Esophagus squamous epithelium (tissue), 5 donors: ENCODE measurements at places on chromosomes 12 and 14. TPM values are rescaled to one million over a fixed set of nuclear protein-coding genes. Genes with fewer than 3 reads are reported as not detected.

LALBA gene
- not detected for total RNA-seq

OR4E2 gene
- total RNA-seq: not detected

DNA sequence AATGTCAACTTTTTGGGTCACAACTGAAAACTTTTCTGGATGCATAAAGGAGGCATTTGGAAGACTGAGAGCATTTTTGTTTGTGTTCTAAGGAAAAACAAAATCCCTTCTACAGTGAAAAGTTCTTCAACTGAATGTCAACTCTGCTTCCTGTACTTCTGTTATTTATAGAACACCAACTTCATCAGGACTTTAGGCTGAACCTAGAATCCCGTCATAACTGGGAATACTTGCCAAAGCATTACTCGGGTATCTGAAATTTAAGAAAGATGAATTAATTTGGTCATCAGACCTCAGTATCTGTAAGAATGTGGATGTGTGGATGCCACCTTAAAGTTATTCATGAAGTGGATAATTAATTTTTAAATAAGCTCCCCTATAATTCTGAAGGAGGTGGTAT is 73.2 kb downstream of the FERMT2 start:
- no peak for DNase-seq

- DNase-seq: no peak
Observed at GRCh38 chr14:86712727-86713126, 1182.8 kb downstream of the FLRT2 start.

GRCh38 chr12:26514364-26514763 is 318.6 kb downstream of the ITPR2 start:
- DNase-seq: no peak

GRCh38 chr12:131733874-131734273 is 23.0 kb downstream of the SFSWAP start:
- DNase-seq: no peak

DNA sequence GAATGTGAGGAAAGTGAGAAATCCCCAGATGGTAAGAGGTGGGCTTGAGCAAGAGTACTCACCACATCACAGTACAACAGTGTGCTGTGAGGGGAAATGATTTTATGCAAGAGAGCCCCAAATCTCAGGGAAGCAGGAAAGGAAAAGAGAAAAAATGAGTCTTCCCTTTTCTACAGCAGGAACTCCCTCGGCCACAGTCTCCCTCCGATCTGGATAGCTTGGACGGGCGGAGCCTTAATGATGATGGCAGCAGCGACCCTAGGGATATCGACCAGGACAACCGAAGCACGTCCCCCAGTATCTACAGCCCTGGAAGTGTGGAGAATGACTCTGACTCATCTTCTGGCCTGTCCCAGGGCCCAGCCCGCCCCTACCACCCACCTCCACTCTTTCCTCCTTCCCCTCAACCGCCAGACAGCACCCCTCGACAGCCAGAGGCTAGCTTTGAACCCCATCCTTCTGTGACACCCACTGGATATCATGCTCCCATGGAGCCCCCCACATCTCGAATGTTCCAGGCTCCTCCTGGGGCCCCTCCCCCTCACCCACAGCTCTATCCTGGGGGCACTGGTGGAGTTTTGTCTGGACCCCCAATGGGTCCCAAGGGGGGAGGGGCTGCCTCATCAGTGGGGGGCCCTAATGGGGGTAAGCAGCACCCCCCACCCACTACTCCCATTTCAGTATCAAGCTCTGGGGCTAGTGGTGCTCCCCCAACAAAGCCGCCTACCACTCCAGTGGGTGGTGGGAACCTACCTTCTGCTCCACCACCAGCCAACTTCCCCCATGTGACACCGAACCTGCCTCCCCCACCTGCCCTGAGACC is 7.8 kb downstream of the ATN1 start:
- no peak for DNase-seq
